ENCODE measurements at places on chromosomes 5 and 9. TPM values are rescaled to one million over a fixed set of nuclear protein-coding genes. Genes with fewer than 3 reads are reported as not detected.

N4BP3 gene
- total RNA-seq = 5.6 TPM

RETREG1 gene
- 104 TPM for total RNA-seq

PCA3 gene
- total RNA-seq = not detected

RANBP3L gene
- 7.1 TPM for total RNA-seq

ASTN2 gene
- total RNA-seq = 11.5 TPM

PAEP gene
- total RNA-seq = not detected

NSUN2 gene
- total RNA-seq = 48.9 TPM

C9 gene
- 4.5 TPM for total RNA-seq

SHC3 gene
- total RNA-seq = 1.5 TPM

MSX2 gene
- 0.79 TPM for total RNA-seq

IL13 gene
- not detected for total RNA-seq

PCDH1 gene
- total RNA-seq = 147 TPM

PCDHB14 gene
- total RNA-seq = 6.2 TPM

KCTD16 gene
- 2.5 TPM for total RNA-seq

ADAMTS16 gene
- 7.5 TPM for total RNA-seq

PCDHB9 gene
- 2.4 TPM for total RNA-seq

FOXD4 gene
- total RNA-seq = 0.60 TPM

DBH gene
- not detected for total RNA-seq

PCDHGB5 gene
- total RNA-seq = 12.3 TPM

PCDHGB4 gene
- 6.1 TPM for total RNA-seq

STOM gene
- total RNA-seq = 229 TPM

DNA sequence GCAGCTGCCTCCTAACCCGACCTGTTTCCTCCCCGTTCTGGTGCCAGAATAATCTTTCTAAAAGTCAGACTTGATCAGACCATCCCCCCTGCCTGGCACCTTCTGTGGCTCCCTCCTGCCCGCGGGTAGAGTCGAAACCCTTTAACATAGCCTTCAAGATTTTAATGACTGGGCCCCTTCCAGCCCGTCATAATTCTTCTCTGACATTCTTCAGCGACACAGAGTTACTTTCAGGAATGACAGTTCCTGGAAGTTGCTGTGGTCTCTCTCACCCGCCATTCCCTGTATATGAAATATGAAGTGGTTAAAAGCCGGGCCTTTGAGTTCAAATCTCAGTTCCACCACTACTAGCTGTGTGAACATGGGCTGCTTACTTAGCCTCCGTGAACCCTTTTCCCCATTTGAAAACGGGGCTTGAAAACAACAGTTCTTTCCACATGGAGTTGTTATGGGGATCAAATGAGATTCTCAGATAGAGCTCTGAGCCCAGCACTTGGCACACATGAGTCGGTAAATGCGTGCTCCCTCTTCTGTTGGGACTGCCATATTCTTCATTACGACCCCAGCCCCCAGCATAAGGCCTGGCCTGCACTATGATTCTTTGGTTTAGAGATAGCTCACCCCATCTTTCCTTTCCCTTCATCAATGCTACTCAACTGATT lies 737 bp downstream of the NANS start:
- DNase-seq = no peak

GRCh38 chr5:168946363-168946762 lies 354.6 kb downstream of the SLIT3 start:
- DNase-seq = peak; percentile 62

DNA sequence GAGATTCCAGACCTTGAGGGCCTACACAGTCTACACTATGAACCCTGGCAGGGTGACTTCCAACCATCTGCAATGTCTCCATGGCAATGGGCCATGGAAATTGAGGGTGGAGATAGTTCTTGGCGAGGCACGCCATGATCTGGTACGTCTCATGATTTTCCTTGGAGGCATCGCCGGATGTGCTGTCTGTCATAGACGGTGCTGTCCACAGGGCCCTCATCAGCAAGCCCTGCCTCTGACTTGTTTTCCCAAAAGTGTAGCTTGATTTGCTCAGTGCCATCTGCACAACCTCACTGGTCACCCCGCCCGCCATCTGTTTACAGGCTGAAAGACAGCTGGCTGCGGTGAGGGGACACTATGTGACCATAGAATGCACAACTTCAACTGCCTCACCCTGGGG lies 73.5 kb downstream of the BOD1 start:
- DNase-seq = no peak

DNA sequence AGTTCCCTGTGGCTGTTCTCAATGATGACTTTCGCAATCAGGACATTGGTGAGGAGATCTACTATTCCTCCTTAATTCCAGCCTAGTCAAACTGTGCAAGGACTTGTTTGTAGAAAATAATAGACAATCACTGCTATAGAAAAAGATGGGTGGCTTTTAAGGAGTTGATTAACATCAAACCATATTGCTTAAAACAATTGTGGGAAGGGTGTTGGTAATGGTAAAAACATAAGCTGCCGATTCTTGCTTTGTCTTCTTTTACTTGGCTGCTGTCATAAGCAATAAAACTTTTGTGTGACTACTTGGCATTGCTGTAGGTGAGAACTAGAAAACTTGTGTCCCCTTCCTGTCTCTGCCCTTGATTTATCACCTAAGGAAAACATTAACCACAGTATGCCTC lies 561.2 kb upstream of the SEMA6A start:
- no peak for DNase-seq

DNA sequence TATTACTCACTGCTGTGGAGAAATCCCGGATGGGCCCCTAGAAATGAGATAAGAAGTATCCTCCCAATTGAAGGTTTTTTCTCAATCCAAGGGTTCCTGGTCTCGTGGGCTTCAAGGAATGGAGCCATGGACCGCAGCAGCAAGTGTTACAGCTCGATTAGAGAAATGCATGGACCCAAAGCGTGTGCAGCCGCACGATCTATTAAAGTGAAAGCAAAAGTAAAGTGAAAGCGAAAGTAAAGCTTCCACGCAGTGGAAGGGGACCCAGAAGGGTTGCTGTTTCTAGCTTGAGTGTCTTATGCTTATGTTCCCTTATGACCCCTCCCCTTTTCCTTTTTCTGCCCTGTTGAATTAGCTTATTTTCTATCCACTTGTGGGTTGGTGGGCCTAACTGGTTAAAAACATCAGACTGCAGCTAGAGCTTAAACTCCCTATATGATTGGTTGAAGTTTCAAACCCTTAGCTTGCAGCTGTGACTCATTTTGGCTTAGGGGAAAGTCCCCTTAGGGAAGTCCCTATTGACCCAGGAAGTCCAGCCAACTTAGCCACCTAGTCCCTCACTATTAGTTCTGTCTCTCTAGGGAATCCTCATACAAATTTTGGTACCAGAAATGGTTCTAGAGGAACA lies 1111.8 kb downstream of the TAF11L14 start:
- peak; percentile 12 for DNase-seq

DNA sequence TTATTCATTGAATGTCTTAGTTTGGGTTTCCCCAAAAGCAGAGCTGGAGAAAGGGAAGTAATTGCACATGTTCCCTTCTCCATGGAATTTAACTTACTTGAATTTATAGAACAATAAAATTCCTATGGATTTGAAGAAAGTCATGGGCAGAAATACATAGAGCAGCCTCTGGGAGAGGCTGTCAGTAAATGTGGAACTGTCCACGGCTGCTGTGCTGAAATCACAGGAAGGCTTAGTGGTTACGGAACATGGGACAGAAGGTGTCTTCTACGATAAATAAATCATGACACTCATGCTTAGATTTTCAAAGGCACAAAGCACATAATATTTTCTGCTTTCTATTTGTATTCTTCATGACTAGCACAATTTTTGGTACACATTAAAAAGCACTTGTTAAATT lies 440.6 kb upstream of the IZUMO3 start:
- DNase-seq = no peak

- no peak for DNase-seq
Measured at GRCh38 chr5:89597878-89598277, 714.9 kb upstream of the MEF2C start.

- DNase-seq = no peak
Measured at GRCh38 chr9:126388964-126389708, 62.5 kb downstream of the MVB12B start.

DNA sequence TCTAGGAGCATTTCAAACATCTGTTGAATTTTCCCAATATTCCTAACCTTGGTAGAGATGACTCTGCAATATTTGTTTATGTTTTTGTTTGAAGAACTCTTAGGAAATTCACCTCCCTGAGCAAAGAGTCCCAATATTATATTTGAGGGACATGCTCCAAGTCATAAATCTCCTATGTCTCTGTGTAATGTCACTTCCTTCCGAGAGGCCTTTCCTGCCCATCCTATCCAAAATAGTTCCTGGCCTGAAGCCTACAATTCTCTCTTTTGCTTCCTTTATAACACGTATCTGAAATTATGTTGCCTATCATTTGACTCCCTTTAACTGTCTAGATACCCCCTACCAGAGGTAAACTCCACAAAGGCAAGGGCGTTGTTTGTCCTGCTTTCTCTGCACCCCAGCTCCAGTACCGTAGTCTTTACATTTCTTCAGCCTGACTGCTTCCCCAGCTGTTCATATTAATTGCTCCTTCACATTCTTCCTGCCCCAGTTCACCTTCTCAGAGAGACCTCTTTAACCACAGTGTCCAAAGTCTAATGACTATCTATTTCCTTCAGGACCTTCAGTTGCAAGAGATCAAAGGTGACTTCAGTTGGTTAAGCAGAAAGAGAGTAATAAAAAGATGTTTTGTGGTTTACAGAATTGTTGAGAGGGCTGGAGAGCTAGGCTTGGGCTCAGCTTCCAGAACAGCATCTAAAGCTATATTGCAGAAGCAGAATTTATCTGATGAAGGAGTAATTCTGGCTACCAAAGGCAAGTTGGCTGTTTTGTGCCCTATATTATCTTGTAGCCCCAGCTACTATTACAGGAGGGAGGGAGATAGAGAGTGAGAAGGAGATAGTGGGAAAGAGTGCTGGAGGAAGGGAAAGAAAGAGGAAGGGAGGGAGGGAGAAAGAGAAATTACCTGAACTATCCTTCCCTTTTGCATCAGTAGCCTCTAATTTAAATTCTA lies 109.3 kb upstream of the TMEM161B start:
- no peak for DNase-seq

GRCh38 chr5:83368835-83369234 lies 102.7 kb upstream of the VCAN start:
- no peak for DNase-seq

- DNase-seq = no peak
Measured at GRCh38 chr9:80326105-80326504, 754.3 kb downstream of the TLE4 start.

- DNase-seq = no peak
Measured at GRCh38 chr9:20603524-20604268, 18.6 kb downstream of the MLLT3 start.

DNA sequence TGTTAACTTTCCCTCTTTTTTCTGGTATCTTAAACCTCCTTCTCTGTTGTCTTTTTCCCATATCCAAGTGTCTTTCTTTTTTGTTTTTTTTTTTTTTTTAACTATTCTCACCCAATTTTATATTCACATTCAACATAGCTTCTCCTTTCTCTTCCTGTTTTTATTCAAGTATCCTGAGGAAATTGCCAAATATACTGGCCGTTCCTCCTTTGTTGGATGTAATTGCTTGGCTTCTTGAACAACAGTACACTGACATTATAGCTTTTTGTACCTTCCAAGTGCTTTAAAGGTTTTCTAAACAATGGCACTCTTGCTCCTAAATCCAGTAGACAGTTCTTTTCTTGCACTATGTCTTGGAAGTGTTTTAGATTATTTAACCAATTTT lies 1146.8 kb downstream of the MAT2B start:
- DNase-seq = no peak

DNA sequence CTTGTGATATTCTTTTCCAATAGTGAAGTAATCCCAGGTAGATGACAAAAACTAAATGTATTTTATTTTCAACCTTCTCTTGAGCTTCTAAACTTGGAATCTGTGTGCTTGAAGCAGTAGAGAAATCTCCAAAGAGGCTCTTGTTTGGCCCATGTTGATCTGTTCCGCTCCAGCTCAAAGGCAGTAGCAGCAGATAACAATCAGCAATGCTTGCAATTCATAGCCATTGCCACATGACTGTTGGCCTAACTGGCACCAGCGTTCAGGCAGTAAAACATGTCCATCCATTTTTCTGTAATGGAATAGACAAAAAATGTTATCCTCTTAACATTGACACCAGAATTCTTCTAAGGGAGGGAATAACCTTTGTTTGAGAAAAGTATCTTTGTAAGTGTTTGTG lies 270.7 kb upstream of the MSX2 start:
- no peak for DNase-seq

DNA sequence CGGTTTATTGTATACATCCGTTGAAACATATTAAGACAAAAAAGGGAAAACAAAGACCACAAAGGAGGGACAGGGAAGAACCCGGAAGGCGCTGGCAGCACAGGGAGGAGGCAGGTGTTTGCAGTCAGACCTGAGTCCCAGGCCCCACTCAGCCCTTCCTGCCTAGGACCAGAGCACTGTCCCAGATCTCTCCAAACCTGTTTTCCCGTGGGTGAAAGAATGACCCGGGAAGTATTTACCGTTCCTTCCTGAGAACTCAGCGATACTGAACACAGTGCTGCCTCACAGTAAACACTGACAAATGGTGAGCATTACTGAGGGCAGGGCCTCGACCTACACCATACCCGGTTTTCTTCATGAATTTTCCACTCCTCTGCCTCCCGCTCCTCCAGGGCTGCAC lies 1.2 kb downstream of the ABO start:
- no peak for DNase-seq

DNA sequence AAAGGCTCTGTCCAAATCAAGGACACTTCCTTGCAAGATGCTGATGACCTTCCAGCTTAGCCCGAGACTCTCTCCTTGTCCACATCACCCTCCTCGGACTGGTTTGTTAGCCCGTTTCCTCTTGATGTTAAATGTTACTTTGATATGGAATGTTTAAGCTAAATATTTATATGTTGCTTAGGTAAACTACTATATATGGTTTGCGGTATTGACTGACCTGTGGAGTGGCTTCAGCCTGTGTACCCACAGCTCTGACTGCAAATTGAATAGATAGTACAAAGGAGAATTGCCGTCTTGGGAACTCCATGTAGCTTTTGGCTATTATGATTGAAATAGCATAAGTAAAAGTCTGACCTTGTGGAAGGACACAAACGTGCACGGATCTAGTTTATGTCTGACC lies 422.0 kb downstream of the YTHDC2 start:
- DNase-seq = no peak

- DNase-seq = no peak
Measured at GRCh38 chr5:104998572-104998971, 1436.0 kb upstream of the NUDT12 start.

GRCh38 chr9:96219026-96219899 lies 82.7 kb downstream of the HSD17B3 start:
- peak; percentile 74 for DNase-seq

DNA sequence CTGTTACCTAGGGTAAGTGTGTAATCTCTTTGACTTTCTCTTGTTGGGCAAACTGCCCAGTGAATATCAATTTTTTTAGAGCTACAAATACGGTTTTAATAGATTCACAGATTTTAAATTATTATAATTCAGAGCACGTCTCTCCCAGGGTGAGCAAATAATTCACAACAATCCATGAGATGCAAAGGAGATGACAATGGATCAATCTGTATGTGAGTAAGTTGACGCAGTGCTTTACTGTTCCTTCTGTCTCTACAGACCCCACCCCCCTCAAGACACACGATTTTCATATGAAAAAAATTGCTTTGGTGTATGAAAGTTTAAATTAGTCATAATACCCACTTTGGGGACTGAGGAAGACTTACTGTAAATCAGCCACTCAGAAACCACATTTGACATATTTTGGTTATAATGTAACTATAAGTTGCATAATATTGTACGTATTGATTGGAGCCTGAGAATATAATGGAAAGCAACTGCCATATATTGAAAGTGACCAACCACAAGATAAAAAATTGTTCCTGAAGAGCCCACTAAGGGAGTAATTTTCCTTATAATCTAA lies 201.7 kb downstream of the BNC2 start:
- no peak for DNase-seq

GRCh38 chr5:58999804-59000203 lies 416.9 kb downstream of the RAB3C start:
- DNase-seq = no peak

GRCh38 chr5:16867577-16867953 lies 68.5 kb downstream of the MYO10 start:
- no peak for DNase-seq

Data from kidney (tissue), 22 donors.